ENCODE measurements at places on chromosomes 7 and 10. TPM values are rescaled to one million over a fixed set of nuclear protein-coding genes. Genes with fewer than 3 reads are reported as not detected.

The VSTM2A gene
- total RNA-seq = not detected

The LIPN gene
- not detected for total RNA-seq

The MEST gene
- 5.5 TPM for total RNA-seq

The SPDYE3 gene
- total RNA-seq = not detected
